BJ (cell line): ENCODE measurements at places on chromosomes 11 and 22. TPM values are rescaled to one million over a fixed set of nuclear protein-coding genes. Genes with fewer than 3 reads are reported as not detected.

Gene MYO7A
- polyA plus RNA-seq = 0.01 and 0.04 TPM in 2 replicates

Gene SYT12
- polyA plus RNA-seq = 0.13 TPM in 2 replicates

Gene TRIM51
- polyA plus RNA-seq = not detected in 2 replicates

Gene OOSP2
- polyA plus RNA-seq = not detected in 2 replicates

Gene ENTHD1
- polyA plus RNA-seq = not detected in 2 replicates

Gene TEX12
- polyA plus RNA-seq = not detected in 2 replicates

Gene NLRP10
- polyA plus RNA-seq = 3.9 and 5.1 TPM in 2 replicates

Gene OTOG
- not detected in 2 replicates for polyA plus RNA-seq

DNA sequence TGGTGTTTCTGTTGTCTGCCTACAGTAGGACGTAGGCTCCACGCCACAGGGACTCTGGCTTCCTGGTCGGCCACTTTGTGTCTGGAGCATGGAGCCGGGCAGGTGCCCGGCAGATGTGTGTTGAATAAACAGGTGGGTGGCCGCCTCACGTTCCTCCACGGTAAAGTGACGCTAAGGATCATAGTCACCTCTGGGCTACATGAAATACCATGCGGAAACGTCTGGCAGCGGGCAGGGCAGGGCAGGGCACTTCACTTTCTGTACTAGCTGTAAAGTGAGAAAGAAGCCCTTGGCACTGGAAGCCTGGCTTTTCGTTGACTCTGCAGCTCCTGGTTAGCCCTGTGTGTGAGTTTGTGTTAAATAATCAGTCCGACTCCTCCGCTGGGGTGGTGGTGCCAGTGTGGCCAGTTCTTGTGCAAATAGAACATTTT, 52.4 kb downstream of the MCM5 start:
- no peak for DNase-seq

DNA sequence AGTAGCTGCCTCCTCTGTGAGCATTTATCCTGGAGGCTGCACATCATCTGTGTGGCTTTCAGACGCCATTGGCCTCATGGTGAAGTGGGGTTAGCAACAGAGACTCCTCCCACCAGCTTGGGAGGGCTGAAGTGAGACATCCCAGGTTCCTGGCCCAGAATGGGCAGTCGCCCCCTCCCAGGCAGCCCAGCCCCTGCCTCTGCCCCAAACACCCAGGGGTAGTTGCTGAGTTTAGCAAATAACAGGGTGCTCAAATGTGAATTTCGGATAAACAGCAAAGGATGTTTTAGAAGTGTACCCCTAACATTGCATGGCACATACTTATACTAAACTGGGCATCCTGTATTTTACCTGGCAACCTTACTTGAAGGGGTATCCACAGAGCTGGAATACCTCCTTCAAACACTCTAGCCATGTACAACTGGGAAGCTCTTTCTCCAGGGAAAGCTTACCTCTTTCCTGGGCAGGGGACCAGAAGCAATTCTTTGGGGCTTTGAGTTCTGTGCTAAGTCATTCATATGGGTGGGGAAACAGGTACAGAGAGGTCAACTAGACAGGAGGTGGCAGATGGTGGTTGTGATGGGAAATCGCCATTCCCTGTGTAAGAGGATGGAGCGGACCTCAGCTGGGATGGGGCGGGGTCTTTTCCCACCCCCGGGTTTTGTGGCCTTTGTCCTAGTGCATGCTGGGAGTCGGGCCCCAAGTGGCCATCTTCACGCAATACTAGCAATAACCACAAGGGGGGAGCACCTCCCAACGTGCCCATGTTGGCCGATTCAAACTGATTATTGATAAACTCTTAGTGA, 19.3 kb downstream of the MTFP1 start:
- no peak for DNase-seq

GRCh38 chr22:26235792-26236487, 66.7 kb downstream of the SEZ6L start:
- no peak for DNase-seq

GRCh38 chr11:104057908-104058307, 21.5 kb downstream of the DDI1 start:
- no peak for DNase-seq

DNA sequence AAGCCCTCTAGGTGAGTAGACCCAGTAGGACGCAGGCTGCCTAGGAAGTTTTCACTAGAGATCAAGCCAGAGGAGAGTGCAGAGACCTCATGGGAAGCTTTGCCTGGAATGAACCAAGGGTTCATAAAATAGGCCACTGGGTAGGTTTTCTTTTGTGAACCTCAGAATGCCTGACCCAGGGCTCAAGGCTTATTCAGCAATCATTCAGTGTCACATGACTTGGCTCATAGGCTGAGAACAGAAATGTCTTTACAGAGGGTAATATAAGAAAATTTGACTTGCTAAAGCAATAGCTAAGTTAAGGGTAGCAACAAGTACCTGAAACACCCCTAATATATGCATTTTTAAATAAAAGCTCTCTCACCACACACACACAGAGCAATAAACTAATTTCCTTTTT, 132.6 kb downstream of the RAB38 start:
- no peak for DNase-seq

- DNase-seq = no peak
These were observed 41.7 kb upstream of the BLID start for GRCh38 chr11:122157653-122158161.

DNA sequence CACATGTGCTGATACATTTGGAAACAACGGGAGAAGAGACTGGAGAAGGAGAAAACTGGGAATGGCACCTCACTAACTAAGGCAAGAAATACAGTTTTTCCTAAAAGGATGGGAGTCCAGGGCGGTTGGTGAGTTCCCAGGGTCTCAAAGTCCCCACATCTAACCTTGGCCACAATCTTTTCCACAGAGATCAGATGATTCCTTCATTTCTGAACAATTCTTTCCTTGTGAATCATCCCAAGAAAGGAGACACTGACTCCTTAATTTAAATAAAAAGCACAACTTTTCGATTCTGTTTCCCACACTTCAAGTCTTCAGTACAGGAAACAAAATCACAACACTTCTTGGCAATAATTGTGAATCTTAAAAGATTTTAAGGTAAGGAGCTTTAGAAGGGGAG, 384.7 kb downstream of the DCDC1 start:
- DNase-seq = no peak

- no peak for DNase-seq
These were observed 237.0 kb downstream of the MIAT start for GRCh38 chr22:26894362-26894761.

DNA sequence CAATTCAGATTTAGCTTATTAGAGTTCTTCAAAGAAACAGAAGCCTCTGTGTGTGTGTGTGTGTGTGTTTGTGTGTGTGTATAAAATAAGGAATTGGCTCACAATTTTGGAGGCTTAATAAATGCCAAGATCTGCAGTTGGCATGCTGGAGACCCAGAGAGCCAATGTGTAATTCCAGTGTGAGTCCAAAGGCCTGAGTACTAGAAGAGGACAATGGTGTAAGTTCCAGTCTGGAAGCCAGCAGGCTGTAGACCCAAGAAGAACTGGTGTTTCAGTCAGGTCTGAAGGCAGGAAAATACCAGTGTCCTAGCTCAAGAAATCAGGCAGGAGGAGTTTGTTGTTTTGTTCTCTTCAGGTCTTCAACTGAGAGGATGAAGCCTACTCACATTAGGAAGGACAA, 20.0 kb downstream of the TMEM135 start:
- no peak for DNase-seq

- no peak for DNase-seq
These were observed 20.1 kb upstream of the CUL5 start for GRCh38 chr11:107988397-107989158.

GRCh38 chr11:2963112-2963754, 28.9 kb downstream of the NAP1L4 start:
- no peak for DNase-seq

DNA sequence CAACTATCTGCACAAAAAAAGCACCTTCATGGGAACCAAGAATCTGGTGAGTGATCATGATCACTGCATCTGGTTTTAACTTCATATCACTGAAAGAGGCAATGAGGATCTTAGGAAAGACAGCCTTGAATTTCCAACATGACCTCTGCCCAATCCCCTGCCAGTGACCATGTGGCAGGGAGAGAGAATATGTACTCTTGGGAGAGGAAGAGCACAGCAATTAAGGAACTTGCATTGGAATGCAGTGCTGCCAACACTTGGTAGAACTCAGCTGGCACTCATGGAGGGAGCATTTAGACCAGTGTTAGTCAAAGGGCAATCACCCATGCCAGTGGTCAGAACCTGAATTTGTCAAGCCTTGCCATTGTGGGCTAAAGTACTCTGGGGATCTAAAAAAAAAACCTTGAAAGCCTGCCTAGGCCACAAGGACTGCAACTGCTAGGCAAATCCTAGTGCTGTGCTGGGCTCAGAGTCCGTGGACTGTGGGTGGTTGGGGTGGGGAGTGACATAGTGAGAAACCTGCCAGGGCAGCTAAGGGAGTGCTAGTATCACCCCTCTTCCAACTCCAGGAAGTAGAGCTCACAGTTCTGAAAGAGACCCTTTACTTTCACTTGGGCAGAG, 23.1 kb downstream of the JRKL start:
- DNase-seq = no peak

GRCh38 chr11:8586805-8587204, 7.2 kb downstream of the STK33 start:
- DNase-seq = no peak

GRCh38 chr11:85685820-85686459, at the start of gene CCDC89:
TSS of gene CCDC89 (minus strand) at chr11:85686195. CDS start at chr11:85686130, 65 bp downstream.
- peak; percentile 68 for DNase-seq

DNA sequence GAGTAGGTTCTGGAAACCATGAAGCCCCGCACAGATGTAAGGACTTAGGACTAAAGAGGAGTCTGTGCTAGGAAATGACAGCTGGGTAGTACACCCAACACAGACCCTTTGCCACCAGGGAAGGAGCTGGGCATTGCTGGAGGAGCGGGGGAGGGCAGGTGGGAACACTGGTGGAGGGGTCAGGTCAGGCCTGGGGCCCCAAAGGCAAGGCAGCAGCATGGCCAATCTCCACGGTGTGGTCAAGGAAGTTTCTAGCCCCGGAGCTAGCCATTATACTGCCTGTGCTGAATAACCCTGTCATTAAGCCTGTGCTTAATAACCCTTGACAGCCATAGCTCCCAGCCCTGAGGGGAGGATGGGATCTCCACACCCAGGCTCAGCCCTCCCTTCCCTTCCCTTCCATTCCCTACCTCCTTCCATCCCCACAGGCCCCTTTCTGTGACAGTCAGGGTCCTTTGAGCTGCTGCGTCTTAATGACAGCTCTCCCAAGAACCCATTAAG, 2.1 kb downstream of the TMPRSS4 start:
- no peak for DNase-seq

- no peak for DNase-seq
These were observed 69.9 kb downstream of the FZD4 start for GRCh38 chr11:86885311-86885710.

GRCh38 chr11:33828604-33829429, 54.5 kb upstream of the FBXO3 start:
- no peak for DNase-seq

DNA sequence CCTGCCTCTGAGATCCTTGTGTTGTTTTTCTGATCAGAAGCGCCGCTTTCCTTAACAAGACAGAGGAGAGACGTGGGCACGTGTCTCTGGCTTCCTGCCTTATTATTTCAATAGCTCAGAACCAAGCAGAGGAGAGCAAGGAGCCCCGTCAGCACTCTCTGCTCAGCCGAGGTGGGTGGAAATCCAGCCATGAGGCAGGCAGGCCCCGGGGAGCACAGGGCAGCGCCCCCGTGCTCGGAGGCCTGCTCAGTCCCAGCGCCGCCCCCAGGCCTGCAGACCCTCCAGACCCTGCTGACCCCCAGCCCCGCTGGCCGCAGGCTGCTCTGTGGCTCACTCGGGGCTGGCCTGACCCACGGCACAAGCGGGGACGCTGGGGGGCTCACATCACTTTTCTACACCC, 162.8 kb downstream of the BRD1 start:
- no peak for DNase-seq

DNA sequence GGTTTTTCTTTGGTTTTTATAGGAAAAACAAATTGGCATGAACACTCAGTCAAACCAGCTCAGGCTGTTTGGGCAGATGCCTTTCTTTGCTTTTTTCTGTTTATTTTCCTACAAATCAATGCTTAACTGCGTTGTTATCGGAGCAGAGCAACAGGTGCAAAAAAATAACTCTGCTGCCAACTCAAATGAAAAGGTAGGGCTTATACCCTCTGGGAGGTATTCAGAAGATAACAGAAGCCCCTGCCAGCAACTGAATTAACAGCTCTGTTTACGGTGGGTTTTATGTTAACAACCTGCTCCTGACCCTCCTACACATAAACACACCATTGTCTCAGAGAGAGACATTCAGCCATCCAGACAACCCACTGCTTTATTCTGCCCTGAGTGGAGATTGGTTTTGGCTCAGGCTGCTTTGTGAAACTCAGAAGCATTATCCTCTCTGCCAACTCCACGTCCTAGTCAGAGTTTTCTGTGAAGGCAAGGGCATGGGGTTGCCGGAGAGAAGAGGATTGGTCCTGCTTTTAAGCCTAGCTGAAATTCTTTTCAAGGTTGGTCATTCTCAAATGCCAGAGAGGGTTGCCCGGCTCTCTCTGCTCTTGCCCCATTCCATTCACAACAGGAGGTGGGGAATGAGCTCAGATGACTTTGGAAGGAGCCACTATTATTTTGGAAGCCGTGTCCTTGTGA, 11.4 kb downstream of the EHF start:
- DNase-seq = no peak

GRCh38 chr11:20261526-20261925, 101.3 kb upstream of the DBX1 start:
- DNase-seq = no peak

DNA sequence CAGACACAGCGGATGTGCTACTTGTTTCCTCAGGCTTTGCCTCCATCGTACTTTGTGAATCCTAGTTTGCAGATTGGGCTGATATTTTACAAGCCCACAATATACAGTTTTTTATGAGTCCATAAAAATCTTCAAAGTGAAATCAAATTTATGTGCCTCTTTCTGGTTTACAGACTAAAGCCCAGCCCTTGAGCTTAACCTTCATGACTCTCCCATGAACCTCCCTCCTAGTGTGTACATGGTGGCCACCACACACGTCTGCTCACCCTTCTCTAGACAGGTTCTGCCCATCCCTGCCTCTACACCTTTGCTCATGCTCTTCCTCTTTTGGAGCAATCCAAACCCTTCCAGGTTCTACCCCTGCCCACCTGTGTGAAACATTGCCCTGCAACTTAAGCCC, 129.4 kb downstream of the TENM4 start:
- no peak for DNase-seq

DNA sequence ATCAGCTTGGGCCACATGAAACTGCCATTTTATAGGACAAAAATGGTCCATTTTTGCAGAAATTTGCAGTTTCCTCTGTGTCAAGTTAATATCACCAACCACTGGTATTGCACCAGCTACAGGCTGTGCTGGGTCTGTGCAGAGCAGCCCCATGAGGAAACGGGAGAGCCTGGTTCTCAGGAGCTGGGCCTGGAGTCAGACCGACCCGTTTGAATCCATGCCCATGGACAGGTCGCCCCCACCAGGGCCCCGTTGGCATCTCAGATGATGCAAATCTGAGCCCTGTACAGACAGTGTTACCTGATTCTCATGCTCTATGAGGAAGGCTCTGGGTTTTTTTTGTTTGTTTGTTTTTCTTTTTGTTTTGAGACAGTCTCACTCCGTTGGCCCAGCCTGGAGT, 9.8 kb upstream of the SEC14L6 start:
- no peak for DNase-seq

GRCh38 chr22:30246814-30247376, 336 bp upstream of the LIF start:
- DNase-seq = no peak

GRCh38 chr11:66157182-66157864, 87.3 kb downstream of the PACS1 start:
- no peak for DNase-seq
